ENCODE measurements at places on chromosomes 1 and 21.

- no peak for DNase-seq
Observed at GRCh38 chr1:235923466-235924021, 56.8 kb upstream of the LYST start.

- peak; percentile 9 for DNase-seq
Observed at GRCh38 chr1:112083487-112083886, 94.0 kb upstream of the KCND3 start.

- no peak for DNase-seq
Observed at GRCh38 chr1:213330281-213330680, 279.2 kb downstream of the RPS6KC1 start.

DNA sequence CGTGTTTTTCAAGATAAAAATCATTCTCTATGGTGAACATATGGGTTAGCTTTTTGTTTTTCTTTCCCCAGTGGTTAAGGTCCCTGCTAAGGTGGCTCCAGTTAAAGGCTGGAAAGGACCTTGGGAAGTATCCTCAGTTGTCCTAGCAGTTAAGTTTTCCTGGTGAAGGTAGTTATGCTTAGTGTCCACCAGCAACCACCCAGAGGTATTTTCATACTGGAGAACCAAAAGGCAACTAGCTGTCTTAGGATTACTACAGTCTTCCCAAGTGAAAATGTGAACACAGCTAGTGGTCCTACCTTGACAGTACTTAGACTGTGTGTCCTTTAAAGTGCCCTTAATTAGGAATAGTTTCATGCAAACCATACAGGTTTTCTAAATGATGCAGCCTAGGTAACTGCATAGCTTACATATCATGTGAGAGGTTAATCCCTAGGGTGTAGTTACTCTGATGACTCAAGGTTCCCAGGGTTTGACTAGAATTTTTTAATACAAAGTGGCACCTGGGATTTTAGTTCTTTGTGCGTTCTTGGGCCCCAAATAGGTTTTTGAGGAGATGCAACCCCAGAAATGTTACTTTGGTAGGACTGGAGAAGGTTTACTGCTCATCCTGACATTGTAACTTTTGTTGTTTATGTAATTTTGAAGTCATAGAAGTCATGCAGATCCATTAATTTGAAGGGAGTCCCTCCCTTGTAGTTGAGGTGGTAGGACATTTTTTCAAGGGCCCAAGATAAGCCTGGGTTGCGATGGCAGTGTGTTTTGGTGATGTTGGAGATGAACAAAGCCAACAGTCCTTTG lies 36.5 kb downstream of the YY1AP1 start:
- DNase-seq: no peak

DNA sequence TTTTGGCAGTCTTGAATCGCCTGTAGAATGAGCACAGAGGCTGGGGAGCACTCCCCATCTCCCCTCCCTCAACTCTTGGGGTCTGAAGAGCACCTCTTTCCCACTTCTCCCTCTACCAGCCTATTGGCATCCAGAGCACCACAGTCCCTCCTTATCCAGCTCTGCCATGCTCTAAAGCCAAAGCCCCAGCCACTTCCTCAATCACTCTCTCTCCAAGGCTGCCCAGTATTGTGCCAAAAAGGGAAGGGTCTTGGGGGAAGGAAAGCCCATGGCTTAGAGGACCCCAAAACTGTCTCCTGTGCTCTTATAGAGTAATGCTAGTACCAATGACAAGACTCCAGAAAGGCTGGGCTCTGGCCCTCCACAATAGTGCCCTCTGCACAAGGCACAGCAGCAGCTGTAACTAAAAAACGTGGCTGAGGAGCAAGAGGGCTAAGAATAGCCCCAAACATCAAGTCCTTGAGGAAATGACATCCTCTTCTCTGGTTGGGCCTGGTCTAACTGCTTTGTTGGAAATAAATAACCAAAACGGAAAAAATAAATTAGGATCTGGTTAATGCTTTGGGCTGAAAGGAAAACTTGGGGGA lies 28.4 kb downstream of the SLC27A3 start:
- DNase-seq: no peak

DNA sequence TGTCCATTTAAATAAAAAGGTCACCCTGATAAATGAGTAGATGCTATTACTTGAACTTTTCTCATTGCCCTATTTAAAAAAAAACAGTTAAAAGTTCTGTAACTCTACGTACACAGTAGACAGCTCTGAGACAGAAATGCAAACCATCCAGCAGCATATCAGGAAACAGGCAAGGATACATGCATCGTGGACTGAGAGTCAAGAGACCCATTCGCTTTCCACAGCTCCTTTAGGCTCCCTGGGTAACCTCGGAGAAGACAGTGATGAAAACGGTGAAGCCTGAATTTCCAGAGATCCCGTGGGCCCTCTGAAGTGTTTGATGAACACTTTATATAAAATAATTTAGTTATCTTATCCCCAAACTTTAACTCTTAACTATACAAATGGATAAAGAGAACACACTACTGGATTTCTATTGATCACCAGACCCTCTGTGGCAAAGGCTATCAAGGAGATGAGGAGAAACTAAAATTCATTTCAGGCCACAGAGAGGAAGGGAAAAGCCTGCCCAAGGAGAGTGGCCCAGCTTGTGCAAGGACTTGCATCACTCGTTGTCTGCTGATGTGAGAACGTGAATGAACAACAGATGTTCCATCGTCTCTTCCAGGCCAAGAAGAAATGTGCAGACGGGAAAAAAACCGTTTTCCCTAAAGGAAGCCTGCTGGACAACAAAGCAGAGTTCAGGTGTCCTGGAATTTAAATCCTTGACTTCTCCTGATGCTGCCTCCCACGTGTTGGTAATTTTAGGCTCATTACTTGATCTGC lies 131.0 kb downstream of the TGFBR3 start:
- DNase-seq: no peak

DNA sequence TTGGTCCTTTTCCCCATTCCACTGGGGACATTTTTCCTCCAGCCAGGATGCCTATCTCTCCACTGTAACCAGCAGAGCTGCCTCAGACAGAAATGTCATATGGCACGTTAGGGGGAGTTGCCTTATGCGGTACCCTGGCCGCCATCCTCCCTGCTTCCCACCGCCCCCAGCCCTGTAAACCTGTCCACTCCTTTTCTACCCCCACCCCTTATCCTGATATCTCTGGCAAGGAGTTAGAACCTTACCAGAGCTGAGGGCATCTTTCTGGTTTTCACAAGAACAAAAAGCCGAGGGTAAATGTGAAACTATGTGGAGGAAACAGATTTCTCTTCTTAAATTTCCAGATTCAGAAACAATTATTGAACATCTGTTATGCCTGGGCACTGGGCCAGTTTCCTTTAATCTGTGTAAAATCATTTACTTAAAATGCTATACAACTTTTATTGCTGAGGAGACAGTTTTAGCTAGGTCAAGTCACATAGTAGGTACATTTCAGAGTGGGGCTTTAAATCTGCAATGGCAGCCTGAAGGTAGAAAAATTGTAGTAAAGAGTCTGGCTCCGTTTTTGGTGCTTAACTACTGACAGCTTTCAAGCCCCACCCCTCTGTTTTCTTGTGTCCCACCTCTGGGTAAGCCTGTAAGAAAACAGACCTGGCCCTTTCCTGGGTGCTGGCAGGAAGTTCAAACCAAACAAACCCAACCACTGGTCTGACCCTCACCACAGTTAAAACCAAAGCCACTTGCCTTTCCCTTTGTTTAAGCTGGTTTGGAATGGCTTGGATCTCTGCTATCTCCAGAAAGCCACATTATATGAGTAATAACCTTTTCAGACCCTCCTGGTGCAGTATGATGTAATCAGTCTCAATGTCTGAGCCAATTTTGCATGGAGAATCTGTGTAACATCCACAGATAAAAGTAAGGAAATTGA lies 319.0 kb downstream of the HHAT start:
- peak; percentile 41 for DNase-seq

DNA sequence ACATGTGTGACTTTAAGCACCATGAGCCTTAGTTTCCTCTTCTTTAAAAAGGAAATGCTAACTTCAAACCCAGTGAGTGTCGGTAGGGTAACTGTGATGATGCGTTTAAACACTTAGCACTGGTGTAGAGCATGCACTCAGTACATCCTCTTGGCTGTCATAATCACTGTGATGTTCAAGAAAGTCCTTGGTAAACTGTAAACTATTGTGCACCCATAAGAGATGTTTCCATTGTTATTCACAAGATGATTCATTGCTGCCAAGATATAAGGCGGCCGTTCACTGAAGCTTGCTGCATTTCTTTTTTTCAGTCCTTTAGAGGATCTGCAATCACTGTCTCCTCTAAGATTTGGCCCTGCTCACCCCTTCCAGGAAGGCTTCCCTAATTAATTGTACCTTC lies 61.8 kb upstream of the DAB1 start:
- DNase-seq: no peak

DNA sequence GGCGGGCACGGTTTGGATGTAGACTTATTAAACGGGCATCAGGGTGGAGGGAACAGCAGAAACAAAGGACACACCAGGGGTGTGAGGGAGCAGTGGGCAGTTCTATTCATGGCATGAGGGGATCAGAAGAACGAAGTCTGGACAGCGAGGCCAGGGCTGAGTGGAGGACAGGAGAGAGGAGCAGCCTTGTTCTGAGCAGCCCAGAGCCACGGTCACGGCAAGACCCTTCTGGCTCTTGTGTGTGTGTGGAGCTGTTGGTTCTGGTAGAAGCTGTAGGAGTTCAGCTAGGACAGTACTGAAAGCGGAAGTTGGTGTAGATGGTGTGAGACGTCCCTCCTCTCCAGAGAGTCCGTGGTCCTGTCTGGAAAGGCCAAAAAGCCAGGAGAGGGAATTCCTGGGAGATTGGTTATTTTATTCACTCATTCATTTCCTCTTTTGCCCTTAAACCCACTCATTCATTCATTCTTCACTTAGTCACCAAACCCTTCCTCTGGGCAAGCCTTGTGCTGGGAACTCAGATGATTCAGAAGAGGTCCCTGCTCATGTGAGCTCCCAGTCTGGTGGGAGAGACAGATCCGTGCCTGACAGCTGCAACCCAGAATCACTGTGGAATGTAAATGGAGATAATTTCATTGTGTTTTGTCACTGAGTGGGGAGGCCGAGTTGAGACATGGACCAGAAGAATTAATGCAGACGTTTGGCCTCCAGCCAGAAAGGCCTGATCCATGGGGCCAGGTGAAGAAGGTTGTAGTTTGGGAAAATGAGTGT lies 4.1 kb upstream of the ACOT11 start:
- DNase-seq: no peak

GRCh38 chr21:36337099-36337509 lies 17.1 kb downstream of the MORC3 start:
- no peak for DNase-seq

GRCh38 chr1:167926486-167926997 lies 9.9 kb upstream of the DCAF6 start:
- no peak for DNase-seq

DNA sequence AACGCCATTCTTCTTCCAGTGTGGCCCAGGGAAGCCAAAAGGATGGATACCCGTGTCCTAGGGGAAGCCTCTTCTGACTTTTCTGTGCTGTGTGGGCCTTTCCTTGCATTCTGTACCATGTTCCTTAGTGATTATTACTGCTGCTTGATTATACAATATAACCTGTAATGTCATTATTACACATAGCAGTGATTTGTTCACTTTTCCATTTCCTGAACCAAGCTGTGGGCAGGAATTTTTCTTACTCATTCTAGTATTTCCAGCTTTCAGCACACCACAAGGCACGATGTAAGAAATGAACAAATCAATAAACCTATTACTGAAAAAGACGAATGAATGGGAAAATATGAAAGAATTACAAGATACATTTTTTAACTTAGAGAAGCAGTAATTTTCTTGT lies 8.4 kb upstream of the USP33 start:
- no peak for DNase-seq

GRCh38 chr1:183783767-183784637 lies 20.9 kb upstream of the RGL1 start:
- DNase-seq: no peak

DNA sequence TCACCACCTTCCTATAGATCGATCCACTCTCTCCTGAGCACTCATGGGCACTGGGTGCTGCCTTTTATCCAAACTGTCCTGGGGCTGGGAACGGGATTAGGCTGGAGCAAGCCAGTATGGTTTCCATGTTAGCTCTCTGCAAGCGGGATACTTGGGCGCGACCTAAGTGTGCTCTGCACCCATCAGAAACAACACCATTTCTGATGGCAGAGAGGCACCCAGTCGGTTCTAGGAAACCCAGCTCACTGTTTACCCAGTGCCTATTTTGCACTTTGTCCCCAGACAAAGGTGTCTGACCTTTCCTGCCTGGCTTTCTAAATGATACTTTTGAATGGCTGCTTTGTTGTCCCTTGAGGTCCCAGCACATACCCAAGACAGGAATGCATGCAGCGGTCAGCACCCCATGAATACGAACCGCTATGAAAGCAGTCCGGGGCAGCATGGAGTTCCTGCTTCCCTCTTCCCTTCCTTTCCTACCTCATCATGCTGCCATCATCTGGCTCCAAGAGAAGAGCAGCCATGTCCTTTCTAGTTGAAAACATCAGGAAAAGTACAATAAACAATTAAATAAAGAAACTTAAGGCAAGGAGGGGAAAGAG lies 83.9 kb downstream of the TRABD2B start:
- no peak for DNase-seq

DNA sequence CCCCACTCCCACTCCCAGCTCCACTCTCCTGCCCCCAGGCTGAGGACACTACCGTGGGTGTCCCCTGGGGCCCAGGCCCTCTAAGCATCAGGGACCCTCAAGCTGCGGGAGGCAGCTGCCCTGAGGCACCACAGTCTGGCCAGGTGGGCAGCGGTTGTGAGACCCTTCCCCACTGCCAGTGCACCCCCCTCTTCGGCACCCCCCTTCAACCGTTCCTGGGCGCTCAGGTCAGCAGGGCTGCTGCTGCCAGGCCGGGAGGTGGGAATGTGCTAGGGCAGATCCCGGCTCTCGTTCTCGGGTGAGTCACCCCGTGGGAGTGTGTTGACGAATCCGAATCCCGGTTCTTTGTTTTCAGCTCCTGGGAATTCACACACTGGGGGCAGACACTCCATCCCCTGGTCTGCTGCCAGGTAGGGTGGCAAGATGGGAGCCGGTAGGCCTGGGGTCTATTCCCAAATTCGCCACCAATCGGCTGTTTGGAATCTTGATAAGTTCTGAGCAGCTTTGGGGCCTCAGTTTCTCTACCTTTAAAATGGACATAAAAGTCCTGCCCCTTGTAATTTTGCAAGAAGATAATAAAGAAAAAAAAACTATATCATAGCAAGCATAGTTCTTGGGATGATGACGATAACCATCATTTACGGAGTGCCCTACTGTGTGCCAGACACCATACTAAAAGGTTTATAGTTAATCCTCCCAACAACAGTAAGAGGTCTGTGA lies 28.5 kb upstream of the CASZ1 start:
- no peak for DNase-seq

- no peak for DNase-seq
Observed at GRCh38 chr1:169049258-169049938, 57.1 kb upstream of the ATP1B1 start.

GRCh38 chr1:101002551-101002950 lies 23.0 kb downstream of the DPH5 start:
- no peak for DNase-seq

Data from Jurkat, Clone E6-1 (cell line).